ENCODE measurements at places on chromosomes 11 and 22.

- DNase-seq: no peak
These were observed 398.2 kb downstream of the SHANK2 start for GRCh38 chr11:70854201-70854600.

GRCh38 chr22:50535113-50535512 is 5.3 kb upstream of the TYMP start:
- no peak for DNase-seq

DNA sequence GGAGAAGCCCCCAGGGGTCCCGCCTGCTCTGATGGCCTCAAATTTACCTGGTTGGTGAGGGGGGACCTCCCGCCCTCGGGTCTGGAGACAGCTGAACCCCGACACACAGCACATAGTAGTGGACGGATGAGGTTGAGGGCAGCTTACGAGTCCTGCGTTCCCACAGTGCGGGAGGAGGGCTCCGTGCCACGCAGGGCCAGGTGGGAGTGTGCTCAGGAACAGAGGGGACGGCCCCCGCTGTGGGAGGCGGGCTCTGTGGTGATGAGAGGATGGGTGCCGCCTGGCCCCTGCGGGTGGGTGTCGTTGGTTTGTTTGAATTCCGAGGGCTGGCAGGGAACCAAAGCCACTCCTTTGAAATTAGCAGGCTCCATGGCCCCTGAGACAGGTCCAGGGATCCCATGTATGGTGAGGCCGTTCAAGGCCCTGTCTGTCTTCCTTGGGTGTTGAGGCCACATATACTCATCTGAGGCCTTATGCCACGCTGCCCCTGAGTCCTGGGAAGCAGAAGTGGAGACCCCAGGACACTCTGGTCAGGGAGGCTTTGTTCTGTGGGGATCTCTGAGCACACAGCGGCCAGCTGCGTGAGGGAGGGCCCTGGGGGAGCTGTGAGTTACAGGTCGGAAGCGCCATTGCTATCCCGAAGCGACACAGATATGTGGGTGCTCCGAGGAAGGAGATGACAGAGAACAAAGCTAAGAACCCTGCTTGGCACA is 21.9 kb downstream of the NADSYN1 start:
- DNase-seq: no peak

GRCh38 chr11:122424636-122425035 is 230.9 kb upstream of the UBASH3B start:
- no peak for DNase-seq

- DNase-seq: no peak
These were observed 92.9 kb downstream of the RPS6KA4 start for GRCh38 chr11:64451856-64452255.

DNA sequence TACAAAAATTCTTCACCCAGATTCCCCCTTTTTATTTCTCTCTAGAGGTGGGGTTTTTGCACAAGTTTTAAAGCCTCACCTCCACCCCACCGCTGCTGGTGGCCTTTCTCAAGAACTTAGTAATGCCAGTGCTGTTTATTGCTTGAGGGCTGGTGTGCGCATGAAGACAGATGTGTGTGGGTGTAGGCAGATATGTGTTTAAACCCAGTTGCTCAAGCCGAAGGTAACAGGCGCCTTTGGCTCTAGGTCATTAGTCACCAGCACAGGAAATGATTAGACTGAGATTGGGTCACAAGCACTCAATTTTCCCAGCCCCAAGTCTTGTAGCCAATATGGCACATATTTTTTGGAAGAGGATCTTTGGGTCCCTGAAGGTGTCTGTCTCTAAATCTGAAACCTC is 2.7 kb upstream of the CLMP start:
- DNase-seq: no peak

DNA sequence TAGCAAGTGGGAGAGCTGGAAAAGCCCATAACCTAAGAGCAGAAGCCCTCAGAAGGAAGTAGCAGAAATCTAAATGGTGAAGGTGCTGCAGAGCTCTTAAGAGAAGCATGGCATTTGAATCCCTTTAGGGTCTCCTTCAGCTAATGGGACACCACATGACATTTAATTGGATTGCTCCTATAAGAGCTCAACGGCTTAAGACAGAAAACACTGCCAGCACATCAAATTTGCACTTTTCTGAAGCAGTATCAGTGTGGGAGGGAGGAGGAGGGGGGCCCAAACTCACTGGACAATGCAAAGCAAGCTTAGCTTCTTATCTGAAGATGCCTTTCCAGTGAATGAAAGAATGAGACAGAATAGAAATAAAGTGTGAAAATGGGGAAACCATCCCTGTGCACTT is 287.9 kb upstream of the MTNR1B start:
- no peak for DNase-seq

- no peak for DNase-seq
These were observed 189.9 kb downstream of the BCR start for GRCh38 chr22:23370251-23370650.

- no peak for DNase-seq
These were observed 85.0 kb upstream of the SC5D start for GRCh38 chr11:121207485-121208115.

DNA sequence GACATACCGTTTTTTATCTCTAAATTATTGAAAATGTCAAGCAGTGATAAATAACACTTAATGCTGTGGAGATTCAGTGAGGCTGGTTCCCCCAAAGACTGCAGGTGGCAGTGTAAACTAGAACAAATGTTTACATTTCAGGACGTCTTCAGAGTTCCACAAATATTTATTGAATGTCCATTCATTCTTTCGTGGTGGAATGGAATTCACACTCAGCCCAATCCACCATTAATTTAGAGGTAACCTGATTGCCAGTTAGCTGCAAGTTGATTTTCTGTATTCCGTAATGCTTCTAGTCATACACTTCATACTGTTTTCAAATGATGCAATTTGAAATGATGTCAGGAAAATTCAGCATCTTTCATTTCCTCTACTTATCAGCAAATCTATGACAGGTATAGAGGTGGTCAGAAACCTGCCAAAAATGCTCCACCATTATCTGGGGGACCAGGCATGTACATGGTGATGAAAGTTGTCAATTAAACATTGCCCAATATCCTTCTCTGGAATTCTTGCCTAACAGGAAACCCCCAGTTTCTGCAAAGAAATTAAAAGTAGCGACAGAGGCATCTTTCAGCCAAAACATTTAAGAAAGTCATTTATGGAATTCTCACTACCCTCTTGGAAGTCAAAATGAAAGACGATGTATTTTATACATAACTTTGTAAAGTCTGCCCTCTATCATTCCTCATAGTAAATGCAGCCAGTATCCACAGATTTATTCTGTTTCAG is 94.3 kb upstream of the BMAL1 start:
- peak; percentile 39 for DNase-seq

- no peak for DNase-seq
These were observed 41.3 kb downstream of the XKR3 start for GRCh38 chr22:16783930-16784354.

DNA sequence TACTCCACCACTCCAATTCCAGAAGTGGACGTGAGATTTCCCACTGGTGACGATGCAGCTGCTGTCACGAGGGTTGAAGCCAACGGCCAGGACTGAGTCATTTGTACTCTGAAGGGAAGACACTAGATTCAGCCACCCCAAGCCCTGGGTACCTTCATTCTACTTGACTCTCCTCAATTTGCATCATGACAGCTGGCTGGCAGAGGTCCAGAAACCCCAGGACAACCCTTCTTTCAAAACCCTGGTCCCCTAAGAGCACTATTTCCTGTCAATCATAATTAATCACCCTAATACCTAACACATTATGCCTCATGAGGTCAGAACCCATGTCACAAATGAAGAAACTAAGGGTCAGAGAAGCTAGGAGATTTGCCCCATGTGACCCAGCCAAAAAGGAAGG is 4.9 kb downstream of the EML3 start:
- DNase-seq: no peak

- peak; percentile 44 for DNase-seq
These were observed 18.1 kb downstream of the POLA2 start for GRCh38 chr11:65279741-65280440.

GRCh38 chr11:1054143-1055108 is 17.9 kb upstream of the MUC6 start:
- no peak for DNase-seq

DNA sequence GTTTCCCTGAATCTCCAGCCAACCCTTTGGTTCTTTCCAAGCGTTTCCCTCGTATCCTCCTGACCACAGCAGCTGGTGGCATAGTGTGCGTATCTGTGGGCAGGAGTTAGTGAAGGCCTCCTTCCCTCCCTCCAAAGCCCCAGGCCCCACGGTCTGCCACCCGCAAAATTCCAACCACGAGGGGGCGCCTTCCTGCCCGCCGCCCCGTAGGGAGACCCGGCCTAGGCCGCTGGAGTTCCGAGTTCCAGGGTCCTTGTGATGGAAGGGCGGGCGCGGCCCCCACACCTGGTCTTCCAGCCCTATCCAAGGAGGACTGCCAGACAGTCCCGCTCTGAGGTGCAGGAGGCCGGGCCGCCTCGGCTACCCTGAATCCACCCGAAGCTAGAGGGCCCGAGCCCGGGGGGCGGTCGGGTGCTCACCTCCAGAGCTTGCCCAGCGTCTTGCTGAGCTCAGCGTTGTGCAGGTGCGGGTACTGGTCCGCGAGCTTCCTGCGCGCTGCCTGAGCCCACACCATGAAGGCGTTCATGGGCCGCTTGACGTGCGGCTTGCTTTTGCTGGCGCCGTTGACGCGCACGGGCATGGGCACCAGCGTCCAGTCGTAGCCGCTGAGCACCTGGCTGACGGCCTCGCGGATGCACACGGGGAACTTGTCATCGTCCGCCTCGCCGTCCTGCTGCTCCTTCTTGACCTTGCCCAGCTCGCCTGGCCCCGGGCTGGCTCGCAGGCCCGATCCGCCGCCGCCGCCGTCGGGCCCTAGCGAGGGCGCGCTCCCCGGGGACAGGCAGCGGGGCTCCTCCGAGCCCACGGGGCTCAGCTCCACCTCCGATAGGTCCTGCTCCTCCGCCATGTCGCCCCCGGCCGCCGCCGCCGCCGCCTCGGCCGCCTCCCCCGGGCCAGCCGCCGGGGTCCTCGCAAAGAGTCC is 1.2 kb downstream of the SOX10 start:
- no peak for DNase-seq

GRCh38 chr11:108220721-108221336 is 1.6 kb downstream of the NPAT start:
- DNase-seq: peak; percentile 23

- no peak for DNase-seq
These were observed 28.8 kb downstream of the TST start for GRCh38 chr22:36990457-36990856.

- DNase-seq: no peak
These were observed 9.9 kb upstream of the KCNJ5 start for GRCh38 chr11:128881221-128881620.

GRCh38 chr11:9313648-9314290 is 624 bp downstream of the TMEM41B start:
- DNase-seq: peak; percentile 24

DNA sequence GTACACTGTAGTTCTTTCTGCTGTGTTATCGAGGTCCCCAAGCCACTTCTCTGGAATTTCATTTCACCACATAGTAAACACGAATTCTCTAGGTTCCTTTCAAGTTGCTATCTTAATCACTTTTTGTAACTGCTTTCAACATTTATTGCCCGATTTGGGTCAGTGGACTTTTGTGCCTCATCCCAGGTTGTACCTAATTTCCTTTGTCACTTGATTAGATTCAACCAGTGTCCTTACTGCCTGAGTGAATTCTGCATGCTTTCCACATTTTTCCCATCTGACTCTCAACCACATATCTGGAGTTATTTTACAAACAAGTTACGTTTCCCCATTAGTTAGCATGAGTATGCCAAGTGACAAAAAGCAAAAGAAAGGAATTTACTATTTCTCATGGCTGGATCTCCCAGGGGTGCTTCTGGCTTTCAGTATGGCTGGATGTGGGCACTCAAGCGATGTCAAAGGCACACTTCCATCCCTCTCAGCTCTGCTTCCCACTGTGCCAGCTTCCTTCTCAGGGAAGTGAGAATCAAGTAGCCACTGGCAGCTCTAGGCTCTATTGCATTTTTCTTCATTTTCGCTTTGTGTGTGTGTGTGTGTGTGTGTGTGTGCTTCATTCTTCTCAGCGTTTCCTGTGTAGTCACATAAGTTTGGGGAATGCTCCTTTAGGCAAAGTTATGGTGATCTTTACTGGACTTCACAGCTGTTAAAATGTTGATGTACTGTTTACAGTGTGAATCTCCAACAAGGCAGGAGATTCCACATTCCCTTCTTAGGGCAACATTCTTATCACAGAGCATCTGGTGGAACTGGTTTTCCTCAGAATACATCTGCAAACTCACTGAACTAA is 128.9 kb downstream of the DBX1 start:
- DNase-seq: no peak

GRCh38 chr22:44586351-44586990 is 88.4 kb upstream of the RTL6 start:
- DNase-seq: no peak

DNA sequence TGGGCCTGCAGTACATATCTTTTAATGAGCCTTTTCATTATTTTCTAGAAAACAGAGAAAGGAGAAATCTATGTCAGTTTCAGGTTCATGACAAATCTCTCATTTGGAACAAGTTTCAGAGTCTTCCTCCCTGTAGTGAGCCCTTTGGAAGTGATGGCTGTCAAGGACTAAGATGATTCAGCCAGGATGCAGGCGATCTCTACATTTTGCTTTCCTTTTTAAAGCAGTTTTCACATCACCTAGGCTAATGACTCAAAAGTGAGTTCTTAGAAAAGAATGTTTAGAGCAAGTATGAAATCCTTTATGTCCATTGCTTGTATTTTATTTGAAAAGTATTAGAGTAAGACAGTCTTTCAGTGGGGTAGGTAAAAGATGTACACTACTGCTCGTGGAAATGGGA is 130.1 kb downstream of the TRPC6 start:
- no peak for DNase-seq

DNA sequence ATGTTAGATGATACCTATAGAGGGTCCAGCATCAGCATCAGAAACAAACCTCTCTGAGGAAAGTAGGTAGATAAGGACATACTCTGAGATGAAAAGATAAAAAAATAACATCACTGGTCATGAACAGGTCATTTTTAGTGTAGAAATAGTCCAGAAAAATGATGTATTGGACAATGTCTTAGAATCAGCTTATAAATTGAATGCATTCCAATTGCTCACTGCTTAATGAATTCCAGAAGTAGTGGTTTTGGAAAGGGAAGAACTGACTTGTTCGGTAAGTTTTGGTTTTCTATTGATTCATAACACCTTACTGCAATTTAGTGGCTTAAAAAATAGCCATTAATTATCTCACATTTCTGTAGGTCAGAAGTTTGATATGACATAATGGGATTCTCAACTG is 929.5 kb upstream of the CCDC90B start:
- no peak for DNase-seq

DNA sequence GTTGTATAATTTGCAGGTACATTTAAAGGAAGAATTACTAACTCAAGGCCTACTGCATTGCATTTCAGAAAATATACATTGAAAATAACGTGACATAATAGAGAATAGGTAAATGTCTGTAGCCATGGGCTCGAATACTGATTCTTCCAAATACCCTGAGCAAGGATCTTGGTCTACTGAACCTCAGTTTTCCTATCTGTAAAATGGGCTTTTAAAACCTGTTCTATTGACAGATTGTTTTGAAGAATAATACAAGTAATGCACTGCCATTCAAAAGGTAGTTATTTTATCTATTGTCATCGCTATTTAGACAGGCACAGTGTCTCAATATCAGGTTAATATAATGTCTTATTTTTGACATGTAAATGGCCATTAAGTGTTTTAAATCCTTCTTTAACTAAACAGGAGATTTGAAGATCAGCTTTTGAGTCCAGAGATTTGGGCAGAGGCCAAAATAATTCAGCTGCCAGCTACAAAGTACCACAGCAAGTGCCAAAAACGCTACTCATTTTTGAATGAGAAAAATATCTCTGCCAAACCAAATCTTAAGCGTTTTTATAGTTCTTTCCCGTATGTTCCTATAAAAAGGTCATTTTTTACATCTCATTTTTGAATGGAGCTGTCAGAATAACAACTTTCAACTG is 56.7 kb downstream of the CTSC start:
- no peak for DNase-seq

GRCh38 chr11:35523331-35523768 is 2.1 kb downstream of the PAMR1 start:
- DNase-seq: no peak
